Tibial nerve (tissue), 4 donors: ENCODE measurements at places on chromosomes 1 and 21. TPM values are rescaled to one million over a fixed set of nuclear protein-coding genes. Genes with fewer than 3 reads are reported as not detected.

MYOG gene
- not detected for total RNA-seq

DNA sequence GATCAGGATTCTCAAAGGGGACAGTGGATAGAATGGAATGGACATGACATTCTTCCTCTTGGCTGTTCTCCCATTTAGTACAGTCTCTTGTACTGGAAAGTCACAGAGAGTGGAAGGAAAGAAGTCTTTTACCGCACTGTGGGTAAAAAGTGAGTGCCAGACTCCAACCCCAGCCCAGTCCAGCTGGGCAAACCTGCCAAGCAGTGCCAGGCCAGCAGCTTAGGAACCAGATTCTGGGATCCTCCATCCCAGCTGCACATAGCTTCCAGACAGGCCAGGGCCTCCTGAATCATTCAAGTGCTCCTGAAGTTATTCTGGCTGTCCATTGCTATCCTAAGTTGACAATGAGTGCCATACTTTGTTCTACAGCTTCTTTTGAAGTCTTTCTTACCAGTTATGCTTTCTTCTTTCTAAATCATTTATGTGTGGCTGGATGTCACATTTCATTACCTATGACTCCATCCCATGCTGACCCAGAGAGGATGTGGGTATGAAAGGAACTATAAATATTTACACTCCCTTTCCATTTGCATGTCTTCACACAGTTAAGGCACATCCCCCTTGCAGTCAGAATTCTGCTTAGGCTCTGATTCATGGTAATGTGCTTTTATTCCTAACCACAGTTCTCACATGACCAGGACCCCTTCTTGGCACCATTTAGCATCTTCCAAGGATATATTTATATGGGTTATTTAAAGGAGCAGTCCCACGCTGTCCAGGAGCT is 88.9 kb downstream of the AK5 start:
- H3K36me3 ChIP-seq = no peaks in the 10 kb centered on the region
- H3K4me3 ChIP-seq = no peak overlapping the region
- DNase-seq = no peak
- no peak overlapping the region for H3K27ac ChIP-seq

DNA sequence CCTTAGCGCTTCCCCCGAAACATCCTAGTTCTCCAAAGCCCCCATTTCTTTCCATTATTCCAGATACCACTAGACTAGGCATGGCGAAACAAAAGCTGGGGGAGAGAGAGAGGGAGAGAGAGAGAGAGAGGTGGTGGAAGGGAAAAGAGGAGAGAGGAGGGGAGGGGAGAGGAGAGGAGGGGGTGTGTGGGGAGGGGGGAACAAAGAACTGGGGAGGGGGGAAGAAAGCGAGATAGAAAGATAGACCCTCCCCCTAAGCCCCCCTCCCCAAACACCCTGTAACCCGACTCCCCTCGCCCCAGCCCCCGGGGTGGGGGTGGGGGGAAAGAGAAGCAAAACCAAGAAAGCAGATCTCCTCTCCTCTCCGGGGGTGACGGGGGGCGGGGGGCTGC is 352 bp downstream of the MEX3A start:
- no peaks in the 10 kb centered on the region for H3K36me3 ChIP-seq
- peaks cover 37% of the 10 kb centered on the region for H3K4me1 ChIP-seq
- DNase-seq = no peak
- H3K27me3 ChIP-seq = no peaks in the 10 kb centered on the region

DNA sequence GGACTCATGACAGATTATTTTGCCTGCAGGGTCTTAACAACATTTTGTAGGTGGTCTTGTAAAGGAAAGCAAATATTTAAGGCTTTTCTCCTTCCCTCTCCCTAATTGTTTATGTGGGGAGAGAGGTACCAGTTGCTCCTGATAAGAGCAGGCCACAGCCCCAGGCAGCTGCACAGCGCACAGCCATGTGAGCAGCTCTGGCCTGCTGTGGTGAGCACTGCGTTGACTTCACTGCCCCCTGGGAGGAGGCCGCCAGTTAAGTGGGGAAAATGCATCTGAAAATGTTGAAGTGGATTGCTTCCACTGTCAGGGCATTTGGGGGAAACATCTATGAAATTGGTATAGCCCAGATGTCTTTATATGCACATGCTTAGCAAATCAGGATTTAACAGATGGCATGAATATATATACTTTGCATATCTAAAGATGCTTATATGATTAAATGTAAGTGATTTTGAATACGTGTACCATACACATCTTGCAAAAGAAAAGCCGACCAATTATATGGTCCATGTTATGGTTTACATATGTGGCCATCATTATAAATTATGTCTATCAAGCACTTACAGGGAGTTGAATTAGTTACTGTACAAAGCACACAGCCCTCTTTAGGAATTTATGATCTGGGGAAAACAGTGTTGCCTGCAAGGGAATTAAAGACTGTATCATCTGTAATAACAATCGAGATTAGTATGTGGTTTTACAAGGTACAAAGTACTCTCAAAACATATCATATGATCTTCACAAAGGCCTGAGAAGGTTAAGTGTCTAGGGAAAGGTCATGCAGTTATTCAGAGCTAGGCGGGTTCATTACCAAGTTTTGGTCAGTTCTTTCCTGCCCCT is 132.1 kb downstream of the RHOU start:
- no peaks in the 10 kb centered on the region for H3K27me3 ChIP-seq
- H3K36me3 ChIP-seq = no peaks in the 10 kb centered on the region
- no peak for DNase-seq
- peaks cover 49% of the 10 kb centered on the region for H3K4me1 ChIP-seq
- H3K27ac ChIP-seq = no peak overlapping the region
- H3K4me3 ChIP-seq = no peak overlapping the region
